ENCODE measurements at places on chromosomes 3 and 15.

- DNase-seq: no peak
These were observed 50.3 kb upstream of the DPH6 start for GRCh38 chr15:35596285-35596684.

DNA sequence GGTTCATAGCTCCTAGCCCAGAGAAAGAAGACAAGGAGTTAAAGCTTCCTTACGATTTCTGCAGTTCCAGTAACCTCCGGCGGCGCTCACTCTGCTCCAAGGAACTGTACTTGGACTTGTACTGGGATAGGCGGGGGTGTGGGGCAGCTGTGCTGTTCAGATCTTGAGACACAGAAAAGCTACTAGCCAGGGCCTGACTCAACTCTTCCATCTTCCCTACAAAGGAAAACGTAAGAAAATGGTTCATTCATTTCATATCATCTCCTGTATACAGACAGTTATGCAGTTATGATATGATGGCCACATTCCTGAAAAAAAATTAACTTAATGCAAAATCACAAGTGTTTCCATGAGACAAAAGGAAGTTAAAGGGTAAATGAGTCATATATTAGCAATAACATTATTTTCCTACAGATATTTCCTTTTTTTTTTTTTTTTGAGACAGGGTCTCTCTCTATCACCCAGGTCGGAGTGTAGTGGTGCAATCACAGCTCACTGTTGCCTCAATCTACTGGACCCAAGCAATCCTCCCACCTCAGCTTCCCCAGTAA, 4.6 kb downstream of the SNUPN start:
- peak; percentile 95 for DNase-seq

- DNase-seq: no peak
These were observed 226.5 kb downstream of the XXYLT1 start for GRCh38 chr3:195044411-195044810.

GRCh38 chr3:31841515-31841914, 139.5 kb downstream of the OSBPL10 start:
- DNase-seq: no peak

- no peak for DNase-seq
These were observed 51.2 kb upstream of the PHLDB2 start for GRCh38 chr3:111807826-111808225.

- DNase-seq: no peak
These were observed 13.0 kb upstream of the TF start for GRCh38 chr3:133733226-133733625.

- DNase-seq: no peak
These were observed 33.0 kb upstream of the ARL14 start for GRCh38 chr3:160643994-160644393.

DNA sequence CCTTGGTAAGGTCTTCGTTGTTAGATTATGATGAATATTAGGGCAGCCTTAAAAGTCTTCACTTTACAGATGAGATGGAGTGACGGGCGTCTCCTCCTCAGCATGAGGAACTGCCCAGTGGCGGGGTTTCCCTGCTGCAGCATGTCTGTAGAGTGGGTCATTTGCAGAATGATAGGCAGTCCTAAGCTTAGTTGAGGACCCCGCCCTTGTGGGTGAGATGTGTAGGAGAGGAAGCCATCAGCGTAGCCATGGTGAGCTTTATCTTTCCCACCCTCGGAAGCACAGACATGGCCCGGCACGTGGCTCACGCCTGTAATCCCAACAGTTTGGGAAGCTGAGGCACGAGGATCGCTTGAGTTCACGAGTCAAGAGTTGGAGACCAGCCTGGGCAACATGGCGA, 877 bp downstream of the NIT2 start:
- peak; percentile 12 for DNase-seq

GRCh38 chr3:29156086-29156715, 124.7 kb upstream of the RBMS3 start:
- DNase-seq: no peak

DNA sequence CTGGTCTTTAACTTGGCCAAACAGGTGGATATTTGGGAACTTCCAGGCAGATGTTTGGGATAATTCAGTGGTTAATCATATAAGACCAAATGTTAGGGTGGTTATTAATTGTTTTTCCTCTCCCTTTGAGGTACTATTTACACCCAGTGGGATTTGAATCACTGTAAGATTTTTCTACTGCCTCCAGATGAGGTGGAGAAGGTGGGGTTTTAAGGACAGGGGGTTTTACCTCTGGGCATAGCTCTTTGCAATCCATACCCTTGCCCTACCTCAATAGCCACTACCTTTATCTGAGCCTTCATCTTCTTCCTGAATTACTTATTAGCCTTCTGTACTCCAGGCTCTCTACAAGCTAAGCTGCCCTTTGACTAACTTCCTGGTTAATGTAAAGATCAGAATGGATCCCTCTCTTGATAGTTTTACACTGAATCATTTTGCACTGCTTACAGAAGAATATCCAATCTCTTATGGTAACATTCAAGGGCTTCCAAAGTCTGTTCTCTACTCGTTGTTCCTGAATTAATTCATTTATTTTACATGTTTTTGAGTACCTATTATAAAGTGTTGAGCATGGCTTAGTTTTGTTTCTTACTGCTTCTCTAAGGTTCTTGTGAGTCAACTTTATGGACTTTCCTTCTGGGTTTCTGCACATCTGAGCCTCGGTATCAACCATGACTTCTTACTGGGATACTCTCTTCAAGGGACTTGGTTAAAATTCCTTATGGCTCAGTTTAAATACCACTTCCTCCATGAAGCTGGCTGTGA, 331.2 kb upstream of the TBL1XR1 start:
- DNase-seq: no peak

DNA sequence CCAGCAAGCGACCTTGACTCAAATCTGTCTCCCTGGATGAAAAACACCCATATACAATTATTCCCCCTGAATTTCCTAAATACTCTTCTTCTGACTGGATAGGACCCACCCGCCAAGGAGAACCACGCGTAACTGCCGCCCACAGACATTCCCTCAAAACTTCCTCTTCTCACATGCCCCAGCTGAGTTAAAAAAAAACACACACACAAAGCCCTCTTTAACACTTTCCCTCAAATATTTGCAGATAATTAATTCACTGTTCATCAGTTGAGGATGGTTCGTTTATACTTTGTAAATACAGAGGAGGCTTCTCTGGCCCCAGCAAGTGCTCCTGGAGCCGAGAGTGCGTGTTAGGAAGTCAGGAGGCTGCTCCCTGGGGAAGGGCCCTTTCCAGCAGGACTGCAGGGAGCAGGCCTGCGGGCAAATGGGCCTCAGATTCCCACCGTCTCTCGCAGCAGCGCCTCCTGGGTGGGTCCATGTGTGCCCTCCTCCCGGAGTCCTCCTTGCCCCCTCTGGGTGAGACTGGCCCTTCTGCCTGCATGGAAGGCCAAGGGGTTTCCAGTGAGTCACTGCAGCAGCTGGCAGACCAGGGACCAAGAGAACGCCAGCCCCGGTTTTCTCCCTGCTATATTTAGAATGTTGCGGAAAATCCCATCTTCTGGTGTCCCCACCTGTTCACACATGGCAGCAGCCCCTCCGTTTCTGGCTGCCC, 46.8 kb downstream of the MGLL start:
- DNase-seq: no peak

DNA sequence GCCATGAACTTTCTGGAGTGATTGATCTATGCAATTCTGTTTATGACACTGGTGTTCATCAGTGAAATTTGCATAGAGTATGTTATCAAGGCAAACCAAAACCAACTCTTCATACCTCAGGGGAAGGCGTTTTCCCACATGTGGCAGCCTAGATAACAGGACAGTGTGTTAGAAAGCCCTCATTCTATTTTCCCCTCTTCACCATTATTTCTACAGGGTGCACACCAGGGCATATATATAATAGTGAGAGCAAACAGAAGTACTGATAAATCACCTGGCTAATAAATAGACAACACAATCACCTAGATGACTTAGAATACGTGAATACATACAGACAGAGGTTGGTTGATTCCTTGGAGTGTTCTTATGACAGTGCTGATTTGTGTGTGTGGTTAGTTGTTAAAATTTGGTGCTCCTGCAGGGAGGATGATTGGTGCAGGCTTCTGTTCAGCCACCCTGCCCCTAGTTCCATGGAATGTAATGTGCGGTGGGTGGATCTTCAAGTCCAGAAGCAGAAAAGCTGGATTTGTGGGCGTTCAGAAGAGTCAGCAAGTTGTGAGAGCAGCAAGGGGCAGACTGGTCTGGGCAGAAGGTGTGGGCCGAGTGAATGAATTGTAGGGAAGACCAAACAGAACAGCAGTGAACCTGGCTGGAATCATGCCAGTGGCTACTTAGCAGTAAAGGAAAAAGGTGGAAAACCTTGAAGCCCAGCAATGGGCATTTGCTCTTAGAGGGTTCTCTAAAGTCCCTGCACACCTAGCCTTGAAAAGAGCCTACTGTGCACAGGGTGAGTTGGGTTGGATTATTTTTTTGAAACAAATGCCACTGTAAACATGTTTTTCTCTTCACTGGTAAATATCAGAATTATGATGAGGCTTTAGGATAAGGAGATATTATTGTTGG, 11.7 kb upstream of the RARRES1 start:
- DNase-seq: no peak

- peak; percentile 64 for DNase-seq
These were observed 53.5 kb downstream of the MSL2 start for GRCh38 chr3:136142592-136142991.

DNA sequence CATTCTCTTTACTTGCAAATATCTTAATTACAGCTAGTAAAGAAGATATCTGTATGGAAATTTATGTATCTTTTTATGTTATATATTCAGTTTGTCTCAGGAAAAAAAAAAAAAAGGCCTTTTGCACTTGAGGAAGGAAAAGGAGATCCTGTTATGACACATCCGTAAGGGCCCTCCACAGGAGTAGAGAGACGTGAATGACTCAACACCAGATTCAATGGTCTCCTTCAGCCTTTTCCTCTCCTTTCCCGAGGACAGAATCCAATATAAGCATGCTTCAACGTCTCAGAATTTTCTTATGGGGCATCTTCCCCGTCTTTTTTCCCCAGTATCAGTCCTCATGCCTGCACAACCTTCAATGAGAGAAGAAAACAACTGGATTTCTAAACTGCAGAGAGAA, 340.3 kb downstream of the NTRK3 start:
- DNase-seq: no peak

DNA sequence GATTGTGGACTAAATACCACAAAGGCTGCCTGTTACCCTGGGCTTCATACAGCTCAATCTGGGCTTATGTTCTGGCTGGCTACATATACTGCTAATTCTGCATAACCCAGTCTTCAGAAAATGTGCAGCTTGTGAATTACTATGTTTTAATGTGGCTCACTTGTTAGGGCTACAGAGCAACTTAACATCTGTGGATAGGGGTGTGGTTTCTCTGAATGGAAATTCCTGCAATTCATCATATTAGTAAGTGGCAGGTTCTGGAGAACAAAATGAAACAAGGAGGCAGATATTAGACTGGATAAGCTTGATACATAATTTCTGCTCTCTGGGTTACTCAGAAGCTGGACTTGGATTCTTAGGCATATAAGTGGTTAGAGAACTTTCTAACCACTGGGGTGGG, 6.7 kb downstream of the TMEM202 start:
- no peak for DNase-seq

- no peak for DNase-seq
These were observed 42.1 kb downstream of the PPCDC start for GRCh38 chr15:75065467-75065850.

GRCh38 chr3:82004266-82004665, 242.8 kb upstream of the GBE1 start:
- no peak for DNase-seq

DNA sequence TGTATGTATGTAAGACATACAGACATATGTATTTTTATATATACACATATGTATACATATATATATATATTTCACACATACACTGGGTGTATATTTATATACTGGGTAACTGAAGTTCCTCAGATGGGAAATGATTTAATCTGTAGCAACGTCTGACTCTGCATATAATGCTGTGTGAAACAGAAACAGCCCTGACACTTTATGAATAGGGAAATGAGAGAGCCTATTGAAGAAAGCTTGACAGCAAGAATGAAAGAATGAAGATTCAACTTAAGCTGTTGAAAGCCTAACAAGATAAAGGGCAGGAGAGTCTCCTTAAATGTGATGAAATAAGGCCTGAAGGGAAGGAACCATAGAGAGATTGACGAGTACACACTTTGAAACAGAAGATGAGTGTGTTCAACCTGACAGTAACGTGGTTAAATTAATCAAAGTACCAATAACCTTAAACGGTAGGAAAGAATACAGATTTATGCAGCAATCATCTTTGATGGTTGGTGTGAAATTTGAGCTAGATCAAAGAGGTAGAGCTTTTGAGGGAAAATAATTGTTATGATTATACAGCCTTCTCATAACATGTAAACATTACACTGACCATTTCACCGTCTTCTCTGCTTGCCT, 169.9 kb downstream of the MECOM start:
- no peak for DNase-seq

GRCh38 chr3:163166197-163166596, 1669.6 kb downstream of the OTOL1 start:
- DNase-seq: no peak

Measured in umbilical cord (tissue), 2 donors.